ENCODE measurements at places on chromosomes 2 and 18.

GRCh38 chr2:6771634-6772611, 93.8 kb downstream of the CMPK2 start:
- no peak for DNase-seq

- DNase-seq, result no peak
These were observed 5.0 kb downstream of the LDLRAD4 start for GRCh38 chr18:13223311-13224143.

DNA sequence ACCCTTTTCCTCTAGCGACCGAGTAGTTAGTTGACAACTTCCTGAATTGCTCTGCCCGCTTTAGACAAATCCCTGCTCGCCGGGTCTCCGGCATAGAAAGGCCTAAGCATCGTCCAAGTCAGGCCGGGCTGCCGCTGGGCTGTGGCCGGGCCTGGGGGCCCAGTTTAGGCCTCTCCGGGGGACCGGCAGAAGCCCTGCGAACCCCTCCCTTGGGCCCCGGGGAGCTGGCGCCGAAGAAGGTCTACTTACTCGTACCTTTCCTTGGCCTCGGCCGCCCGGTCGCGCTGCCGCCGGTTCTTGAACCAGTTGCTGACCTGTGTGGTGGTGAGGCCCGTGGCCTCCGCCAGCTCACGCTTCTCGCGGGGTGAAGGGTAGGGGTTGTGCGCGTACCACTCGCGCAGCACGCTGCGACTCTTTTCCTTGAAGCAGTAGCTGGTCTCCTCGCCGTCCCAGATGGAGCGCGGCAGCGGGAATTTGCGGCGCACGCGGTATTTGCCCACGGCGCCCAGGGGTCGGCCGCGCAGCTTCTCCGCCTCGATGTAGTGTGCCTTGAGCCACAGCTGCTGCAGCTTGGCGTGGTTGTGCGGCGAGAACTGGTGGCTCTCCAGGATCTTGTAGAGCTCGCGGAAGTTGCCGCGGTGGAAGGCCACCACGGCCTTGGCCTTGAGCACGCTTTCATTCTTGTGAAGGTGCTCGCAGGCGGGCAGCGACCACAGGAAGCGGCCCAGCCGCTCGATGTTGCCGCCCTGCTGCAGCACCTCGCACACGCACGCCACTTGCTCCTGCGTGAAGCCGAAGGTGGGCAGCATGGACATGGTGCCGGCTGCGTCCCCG, 739 bp downstream of the SIX2 start:
- DNase-seq, result no peak

DNA sequence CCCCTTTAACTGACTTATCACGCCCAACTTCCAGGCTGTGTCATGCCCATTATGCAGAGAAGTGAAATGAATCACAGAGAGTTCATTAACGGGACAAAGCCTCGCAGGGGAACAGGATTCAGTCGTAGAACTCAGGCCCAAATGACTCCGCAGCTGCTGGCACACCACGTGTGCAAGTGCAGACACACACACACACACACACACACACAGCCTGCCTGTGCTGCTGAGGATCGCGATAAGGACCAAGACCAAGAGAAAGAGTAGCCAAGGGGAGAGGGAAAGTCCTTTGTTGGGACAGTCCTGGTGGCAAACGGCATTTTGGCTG, 90.0 kb upstream of the TAF1B start:
- peak; percentile 90 for DNase-seq

Data from non-pigmented ciliary epithelial cell (primary cell).